ENCODE measurements at places on chromosomes 4 and X.

DNA sequence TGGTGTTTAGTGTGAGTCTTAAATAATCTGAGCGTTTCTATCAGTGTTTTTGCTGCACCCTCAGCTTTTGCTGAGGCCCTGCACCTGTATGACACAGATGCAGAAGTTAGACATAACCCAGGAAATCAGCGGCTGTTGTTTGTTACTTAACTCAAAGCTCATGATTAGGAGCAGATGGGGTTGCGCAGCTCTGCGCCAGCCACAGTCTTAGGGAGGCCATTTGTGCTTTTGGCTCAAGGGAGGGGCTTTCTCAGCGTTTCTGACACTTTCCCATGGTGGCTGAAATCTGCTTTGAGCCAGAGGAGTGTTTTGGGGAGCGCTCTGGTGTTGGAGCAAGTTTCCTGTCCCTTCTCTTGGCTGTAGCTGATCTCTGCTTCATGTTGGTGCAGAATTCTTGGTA is 433.8 kb downstream of the NAF1 start:
- no peak for DNase-seq

- DNase-seq: no peak
Measured at GRCh38 chrX:54066841-54067240, 22.6 kb upstream of the PHF8 start.

GRCh38 chr4:34814266-34814665 is 1430.0 kb downstream of the ARAP2 start:
- DNase-seq: no peak

DNA sequence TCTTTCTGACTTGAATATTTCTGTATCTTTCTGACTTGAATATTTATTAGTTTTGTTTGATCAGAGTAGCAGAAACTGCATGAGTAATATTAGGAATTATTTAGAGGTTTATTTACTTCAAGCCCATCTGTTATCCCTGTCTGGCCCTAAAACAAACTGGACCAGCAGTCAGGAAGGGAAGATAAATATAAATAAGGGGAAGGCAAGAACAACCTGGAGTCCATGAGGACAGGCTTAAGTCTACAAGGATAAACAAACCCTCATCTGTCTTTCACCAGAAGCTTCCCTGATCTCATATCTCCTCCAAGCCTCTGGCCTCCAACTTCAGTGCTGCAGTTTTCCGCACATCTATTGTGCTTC is 524.9 kb downstream of the CENPC start:
- no peak for DNase-seq

DNA sequence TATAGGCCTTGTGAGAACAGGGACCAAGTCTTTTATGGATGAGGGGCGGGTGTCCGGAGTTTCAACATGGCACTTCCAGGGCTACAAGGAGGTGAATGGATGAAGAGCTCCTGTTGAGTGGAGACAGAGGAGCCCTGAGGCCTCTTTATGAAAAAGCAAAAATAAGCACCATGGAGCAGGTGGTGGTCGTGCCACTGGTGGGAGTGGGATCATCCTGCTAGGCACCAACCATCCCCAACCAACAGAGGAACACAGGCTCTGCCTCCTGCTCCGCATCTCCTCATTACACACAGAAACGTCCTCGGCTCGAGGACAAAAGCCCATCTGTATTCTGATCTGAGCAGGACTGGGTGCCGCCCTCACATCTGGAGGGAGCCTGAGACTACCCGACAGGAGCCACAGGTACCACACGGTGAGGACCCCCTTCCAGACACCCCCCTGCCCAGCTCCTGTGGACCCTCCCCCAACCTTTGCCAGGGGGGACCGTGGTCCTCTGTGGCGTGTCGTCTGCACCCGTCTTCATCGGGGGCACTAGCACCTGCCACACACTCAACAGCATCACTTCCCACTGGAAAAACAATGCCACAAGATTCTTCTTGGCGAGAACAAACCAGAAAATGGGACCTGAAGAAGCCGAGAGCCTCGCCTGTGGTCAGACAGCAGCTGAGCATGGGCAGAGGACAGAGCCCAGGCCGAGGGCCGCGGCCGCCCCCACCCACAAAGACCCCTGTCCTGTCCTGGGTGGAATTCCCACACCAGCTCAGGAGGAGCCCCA is 3.9 kb upstream of the PDE6B start:
- no peak for DNase-seq

GRCh38 chr4:19214591-19215186 is 1037.0 kb upstream of the SLIT2 start:
- DNase-seq: no peak

DNA sequence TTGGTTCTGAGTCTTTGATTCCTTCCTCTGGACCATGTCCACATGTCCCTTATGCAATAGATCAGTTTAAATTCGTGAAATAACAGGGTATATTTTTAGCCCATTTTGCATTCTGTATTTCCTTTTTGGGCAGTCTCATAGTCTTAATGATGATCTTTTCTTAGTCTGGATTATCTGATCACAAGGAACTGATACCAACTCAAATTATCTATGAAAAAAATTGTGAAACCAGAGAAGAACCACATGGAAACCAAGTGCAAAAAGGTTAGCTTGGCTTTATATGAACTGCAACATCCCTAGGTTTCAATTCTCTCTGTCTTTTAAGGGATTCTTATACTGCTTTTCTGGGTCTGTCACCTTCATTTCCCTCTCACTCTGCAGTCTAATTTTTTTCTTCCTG is 608.6 kb upstream of the AADAT start:
- no peak for DNase-seq

GRCh38 chr4:48403358-48403757 is 62.0 kb downstream of the SLAIN2 start:
- no peak for DNase-seq

DNA sequence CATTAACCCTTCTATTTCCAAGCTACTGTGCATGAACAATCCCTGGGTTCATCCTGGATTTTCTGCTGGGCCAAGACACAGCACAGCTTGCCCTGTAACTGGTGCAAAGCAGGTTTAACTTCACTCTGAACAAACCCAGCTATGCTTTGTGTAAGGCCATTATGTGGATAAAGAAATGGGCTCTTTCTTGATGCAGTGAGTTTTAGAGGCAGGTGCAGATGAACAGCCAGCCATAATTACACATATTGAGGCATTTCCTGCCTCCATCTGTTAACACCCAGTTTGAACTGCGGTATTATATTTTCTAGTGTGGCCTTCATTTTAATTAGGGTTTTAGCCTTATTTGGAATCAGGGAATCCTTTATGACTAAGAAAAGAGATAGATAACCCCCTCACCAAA is 68.7 kb upstream of the ARX start:
- DNase-seq: no peak

GRCh38 chrX:38804682-38805431 is 3.6 kb downstream of the MID1IP1 start:
- peak; percentile 35 for DNase-seq

GRCh38 chr4:71074452-71075299 is 81.2 kb downstream of the DCK start:
- DNase-seq: no peak

DNA sequence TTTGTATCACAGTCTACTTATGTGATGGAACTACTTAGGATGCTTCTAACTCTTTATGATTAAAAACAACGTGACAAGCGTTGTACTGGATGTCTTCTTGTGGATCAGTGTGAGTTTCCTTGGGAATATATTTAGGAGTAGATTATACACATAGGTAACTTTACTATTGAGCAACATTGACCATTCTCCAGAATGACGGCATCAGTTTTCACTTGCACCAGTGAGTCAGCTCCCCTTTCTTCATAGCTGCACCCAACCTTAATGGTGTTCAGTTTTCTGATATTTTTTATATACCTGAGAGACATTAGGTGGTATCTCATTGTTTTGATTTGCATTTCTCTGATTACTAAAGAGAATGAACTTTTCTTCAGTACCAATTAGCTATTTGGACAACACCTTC is 343.9 kb downstream of the ADGRL3 start:
- no peak for DNase-seq

DNA sequence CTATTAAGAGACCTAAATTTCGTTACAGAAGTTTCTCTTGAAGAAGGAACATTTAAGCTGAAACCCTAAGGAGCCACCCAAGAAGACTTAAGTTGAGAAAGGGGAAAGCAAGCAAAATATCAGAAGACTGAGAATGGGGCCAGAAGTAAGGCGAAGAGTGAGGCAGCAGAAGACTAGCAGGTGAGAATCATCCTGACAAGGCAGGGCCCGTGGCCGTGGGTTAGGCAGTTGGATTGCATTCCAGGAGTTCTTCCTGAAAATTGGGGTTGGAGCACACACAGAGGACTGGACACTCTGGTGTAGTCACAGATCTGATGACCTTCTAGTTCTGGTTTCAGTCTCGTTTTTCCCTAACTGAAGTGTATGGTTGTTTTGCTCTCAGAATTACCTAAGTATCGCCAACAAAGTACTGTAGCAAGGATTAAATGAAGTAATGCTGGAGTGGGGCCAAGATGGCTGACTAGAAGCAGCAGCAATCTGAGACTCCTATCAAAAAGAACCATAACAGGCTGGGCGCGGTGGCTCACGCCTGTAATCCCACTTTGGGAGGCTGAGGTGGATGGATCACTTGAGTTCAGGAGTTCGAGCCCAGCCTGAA is 94.4 kb upstream of the GUCY1A1 start:
- DNase-seq: no peak

GRCh38 chrX:40147971-40148370 is 50.2 kb upstream of the BCOR start:
- DNase-seq: no peak

DNA sequence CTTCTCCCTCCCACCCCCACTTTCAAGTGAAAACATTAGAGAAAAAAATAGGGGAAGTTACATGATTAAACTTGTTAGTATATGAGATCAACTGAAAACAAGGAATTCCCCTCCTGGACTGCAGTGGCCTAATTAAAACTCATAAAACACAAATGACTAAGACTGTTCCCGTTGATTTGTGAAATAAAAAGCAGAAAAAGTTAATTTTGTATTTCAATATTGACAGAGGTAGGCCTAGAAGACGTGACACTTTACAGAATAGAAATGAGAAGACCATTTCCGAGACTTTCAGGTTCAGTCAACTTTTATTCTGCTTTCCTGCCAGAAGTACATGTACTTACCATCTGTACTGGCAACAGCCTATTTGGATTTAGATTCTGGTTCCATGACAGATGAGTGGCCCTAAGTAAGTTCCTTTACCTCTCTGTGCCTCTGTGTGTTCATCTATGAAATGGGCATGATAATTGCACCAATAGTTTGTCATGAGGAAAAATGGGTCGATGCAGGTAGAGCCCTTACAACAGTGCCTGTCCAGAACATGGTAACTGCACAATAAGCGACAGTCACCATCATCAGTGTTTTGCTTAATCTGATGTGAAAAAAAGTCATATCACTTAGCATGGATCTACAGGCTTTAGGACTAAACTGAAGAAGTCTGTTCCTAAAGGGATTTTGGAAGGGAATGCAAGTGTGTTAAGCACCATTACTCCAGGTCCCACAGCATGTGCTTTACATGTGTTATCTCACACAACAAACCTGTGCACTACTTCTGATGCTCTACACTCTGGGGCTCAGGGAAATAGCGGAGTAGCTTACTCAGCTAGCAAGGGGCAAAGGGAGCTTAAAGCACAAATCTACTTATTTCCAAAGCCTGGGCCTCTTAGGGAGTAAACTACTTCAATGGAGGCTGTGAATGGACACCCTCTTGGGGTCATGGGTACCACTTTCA is 562.3 kb upstream of the DIPK2B start:
- no peak for DNase-seq

- DNase-seq: no peak
Measured at GRCh38 chr4:858831-859451, 33.0 kb upstream of the CPLX1 start.

DNA sequence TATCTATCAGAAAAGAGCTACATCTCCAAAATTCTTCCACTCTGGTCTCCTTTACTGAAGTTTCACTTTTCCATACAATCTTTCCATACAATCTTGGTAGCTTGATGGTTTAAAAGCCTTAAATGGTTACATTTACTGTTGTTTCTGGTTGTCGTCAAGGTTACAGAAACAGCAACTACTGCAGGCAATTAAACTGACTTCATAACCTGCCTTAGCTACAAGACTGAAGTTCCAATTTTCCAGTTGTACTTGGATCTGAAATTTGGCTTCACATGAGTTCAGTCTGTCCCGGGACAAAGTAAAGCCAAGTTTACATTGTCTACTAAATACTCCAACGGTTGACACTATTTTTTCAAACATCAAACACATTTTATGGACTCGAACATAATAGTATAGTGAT is 326.4 kb downstream of the ANKRD50 start:
- DNase-seq: no peak

- peak; percentile 8 for DNase-seq
Measured at GRCh38 chrX:109854096-109854495, 121.0 kb upstream of the ACSL4 start.

GRCh38 chr4:24564488-24564887 is 19.9 kb downstream of the DHX15 start:
- DNase-seq: no peak

DNA sequence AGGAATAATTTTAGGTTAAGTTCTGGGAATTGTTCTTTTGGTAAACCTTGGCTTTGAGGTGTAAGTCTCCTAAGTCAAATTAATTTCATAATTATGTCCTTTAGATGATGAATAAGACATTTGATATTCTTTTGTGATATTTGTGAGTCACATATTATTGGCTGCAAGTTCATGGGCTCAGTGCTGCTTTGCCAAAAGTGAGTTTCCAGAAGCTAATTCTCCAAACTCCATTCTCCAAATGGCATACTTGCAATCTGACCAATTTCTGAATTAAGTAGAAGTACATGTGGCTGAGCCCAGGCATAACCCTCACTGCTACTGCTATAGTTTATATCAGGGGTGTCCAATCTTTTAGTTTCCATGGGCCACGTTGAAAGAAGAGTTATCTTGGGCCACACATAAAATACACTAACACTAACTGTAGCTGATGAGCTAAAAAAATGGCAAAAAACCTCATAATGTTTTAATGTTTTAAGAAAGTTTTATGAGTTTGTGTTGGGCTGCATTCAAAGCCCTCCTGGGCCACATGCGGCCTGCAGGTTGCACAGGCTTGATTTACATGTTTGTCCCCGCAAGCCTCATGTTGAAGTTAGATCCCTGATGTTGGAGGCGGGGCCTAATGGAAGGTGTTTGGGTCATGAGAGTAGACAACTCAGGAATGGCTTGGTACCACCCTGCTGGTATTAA is 196.1 kb downstream of the ZNF330 start:
- no peak for DNase-seq

DNA sequence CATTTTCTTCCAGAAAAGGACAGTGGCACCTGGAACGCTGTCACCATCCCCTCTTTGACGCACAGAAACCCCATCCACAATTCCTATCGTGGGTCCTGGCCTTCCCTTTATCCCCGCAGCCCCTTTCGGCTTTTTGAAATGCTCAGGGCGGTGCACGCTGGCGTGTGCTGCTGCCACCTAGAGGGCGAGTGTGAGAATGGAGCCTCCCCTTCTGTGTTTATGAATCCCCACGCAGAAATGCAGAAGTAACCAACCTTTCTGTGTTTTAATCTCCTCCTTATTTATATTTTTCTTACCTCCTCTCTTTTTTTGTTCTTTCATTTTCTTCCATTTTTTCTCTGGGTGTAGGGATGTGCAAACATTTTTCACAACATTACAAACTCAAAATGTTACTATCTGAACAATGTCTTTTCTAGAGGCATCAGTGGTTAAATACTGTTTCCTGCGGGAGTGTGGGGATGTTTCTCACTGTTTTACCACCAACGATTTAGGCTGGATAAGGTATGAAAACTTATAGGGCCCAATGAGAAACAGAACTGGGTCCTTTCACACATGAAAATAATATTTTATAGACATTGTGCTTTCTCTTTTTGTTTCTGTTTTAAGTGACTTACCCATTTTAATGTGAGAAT is 50.0 kb downstream of the TMA16 start:
- DNase-seq: peak; percentile 76

GRCh38 chr4:85448906-85449890 is 25.8 kb upstream of the ARHGAP24 start:
- no peak for DNase-seq
